ENCODE measurements at places on chromosomes 13 and 19.

GRCh38 chr13:112902101-112902651, 66.8 kb upstream of the MCF2L start:
- no peak for DNase-seq

DNA sequence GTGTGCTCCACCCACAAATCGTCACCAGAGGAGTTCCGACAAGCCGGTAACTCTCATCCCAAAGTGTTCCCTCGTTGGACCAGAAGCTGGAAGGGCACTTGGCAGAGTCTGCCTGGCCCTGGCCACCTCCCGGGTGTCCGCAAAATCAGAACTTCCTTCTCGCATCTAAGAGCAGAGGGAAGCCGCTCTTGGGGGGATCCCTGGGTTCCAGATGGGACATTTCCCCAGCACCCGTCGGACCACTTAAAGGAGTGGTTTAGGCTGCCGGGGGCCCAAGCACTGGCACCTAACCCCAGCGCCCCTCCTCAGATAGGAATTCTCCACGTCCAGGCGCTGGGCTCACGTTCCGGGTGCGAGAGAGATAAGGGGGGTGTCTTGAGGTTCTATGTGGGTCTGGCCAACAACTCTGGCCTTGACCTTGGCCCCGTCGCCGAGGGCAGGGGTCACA, 857 bp upstream of the MAP2K7 start:
- no peak for DNase-seq

DNA sequence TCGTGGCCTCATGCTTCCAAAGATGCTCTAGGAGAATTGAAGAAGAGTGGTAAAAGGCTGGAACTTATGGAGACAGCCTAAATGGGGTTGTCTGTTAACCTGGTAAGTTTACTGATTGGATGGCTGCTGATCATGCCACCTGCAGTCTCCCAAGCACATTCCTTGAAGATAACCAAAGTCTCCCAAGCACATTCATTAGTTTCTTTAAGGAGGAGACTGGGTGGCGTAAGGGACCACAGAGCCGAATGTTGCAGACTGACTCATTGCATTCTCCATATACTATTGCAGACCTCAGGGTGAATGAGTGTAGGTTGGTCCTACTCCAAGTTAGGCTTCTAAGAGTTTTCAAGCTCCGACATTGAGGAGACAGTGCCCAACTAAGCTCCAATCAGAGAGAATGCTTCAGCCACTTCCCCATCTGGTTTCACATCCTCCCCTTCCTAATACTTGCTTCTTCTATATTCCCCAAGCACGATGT, at the start of gene IGFL3:
TSS of gene IGFL3 (minus strand) at position 51 of the 478 bp plus-strand sequence. CDS start at position 12, 39 bp downstream.
- no peak for DNase-seq

- DNase-seq: peak; percentile 41
These were observed 907 bp downstream of the KDELR1 start for GRCh38 chr19:48390188-48391099.

DNA sequence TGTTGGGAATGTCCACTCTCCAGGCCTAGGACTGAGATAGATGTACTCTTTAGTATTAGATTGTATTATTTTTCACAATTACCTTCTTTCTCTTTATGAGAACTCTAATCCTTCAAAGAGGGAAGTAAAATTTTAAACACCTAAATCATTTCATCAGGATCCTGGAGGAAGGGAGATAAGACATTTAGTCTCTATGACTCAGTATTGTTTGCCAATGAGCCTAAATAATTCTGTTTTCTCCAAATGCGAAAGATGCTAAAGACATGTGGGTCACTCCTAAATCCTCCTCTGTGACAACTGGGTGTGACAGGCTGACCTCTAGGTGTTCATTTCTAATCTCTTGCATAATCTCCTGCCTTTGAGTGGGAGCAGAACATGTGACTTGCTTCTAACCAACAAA, 1736.6 kb upstream of the MIR17HG start:
- no peak for DNase-seq

DNA sequence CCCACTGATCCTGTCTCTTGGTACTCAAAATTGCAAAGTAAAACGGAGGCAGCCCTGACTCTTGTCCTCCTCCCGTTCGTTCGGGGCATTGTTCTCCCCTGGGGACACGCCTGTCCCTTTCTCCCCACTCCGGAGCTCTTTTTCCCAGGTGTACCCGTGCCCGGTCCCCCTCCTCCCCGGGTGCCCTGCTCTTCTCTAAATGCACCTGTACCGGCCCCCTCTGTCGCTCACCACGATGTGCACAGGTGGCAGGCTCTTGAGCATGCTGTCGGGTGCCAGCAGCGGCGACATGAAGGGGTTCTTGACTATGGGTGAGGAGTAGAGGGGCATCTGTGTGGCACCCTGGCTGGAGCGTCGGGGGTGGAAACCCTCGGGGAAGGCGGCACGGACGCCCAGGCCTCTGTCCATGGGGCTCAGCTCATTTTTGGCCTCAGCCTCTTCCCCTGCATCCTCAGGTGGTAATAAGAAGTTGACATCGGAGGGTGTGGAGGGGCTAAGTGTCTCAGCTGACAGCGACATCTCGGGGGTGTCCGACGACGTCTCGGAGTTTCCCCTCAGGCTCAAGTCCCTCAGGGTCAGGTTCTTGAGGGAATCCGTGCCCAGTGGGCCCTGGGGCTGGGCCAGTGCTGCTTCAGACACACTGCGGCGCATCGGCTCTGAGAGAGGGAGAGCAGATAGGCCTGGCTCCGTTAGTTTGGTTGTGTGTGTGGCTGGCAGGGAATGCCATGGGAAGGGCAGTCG, 12.4 kb upstream of the CNFN start:
- DNase-seq: no peak

DNA sequence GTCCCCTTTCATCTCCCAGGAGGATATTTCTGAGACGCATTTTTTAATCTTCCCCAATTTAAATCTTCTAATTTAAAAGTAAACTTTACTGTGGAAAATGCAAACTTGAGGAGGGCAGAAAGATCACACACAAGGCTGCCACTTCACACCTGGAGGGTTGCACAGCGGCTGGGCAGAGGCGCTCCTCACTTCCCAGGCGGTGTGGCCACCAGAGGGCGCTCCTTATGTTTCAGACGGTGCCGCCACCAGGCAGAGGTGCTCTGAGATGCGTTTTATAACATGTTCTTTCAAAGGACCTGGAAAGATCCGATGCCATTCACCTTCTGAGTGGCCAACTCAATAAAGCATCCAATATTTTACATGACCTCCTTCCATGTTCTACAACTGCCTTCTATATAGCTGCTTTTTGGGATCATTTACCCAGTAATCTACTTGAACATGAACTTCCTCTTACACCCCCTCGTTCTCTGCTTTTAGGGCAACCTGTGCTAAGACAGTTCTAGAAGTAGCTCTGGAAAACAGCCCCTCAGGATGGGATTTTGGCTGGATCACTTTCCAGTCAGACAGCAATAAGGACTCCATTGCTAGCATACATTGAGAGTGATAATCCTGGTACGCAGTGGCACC, 14.8 kb upstream of the MTUS2 start:
- DNase-seq: no peak

GRCh38 chr13:42707586-42707985, 73.8 kb upstream of the FAM216B start:
- no peak for DNase-seq

- peak; percentile 44 for DNase-seq
These were observed 43.1 kb downstream of the CEBPG start for GRCh38 chr19:33416307-33417215.
